Activated CD8-positive, alpha-beta T cell treated with anti-CD3 and anti-CD28 coated beads, Interleukin-2, amount 10 ng/mL, durations not matched to agents 7 days and 5 days (primary cell): ENCODE measurements at places on chromosomes 2 and 18. TPM values are rescaled to one million over a fixed set of nuclear protein-coding genes. Genes with fewer than 3 reads are reported as not detected.
A peak's percentile ranks its signal among the peaks of the same experiment; 100 is the strongest.

- no peaks in the 10 kb centered on the region for H3K4me1 ChIP-seq
- DNase-seq: no peak
- H3K27me3 ChIP-seq: peaks cover 7% of the 10 kb centered on the region
- no peak overlapping the region for H3K27ac ChIP-seq
- no peaks in the 10 kb centered on the region for H3K36me3 ChIP-seq
Measured at GRCh38 chr18:63879709-63880108, 7.8 kb upstream of the SERPINB2 start.

The ZNF396 gene
- 0.32 TPM for total RNA-seq

GRCh38 chr18:24009651-24010333, 4.8 kb upstream of the TTC39C start:
- H3K4me1 ChIP-seq: peaks cover 63% of the 10 kb centered on the region
- DNase-seq: peak; percentile 70
- no peaks in the 10 kb centered on the region for H3K36me3 ChIP-seq
- peak overlapping the region; percentile 49 for H3K4me3 ChIP-seq

DNA sequence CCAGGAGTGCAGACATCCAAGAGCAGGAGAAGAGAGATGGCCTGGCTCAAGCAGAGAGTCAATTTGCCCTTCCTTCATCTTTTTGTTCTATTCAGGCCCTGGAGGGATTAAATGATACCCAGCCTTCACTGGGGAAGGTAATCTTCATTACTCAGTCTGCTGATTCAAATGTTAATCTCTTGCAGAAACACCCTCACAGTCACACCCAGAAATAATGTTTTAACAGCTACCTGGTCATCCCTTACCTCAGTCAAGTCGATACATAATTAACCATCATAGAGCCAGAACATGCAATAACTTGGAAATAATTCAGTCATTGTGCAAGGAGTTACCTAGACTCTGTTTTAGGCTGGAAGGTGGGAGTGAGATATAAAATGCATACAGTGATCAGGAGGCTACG, 163.7 kb upstream of the TNP1 start:
- no peak overlapping the region for H3K27ac ChIP-seq
- H3K4me3 ChIP-seq: no peak overlapping the region
- DNase-seq: no peak
- H3K27me3 ChIP-seq: peaks cover 25% of the 10 kb centered on the region
- H3K4me1 ChIP-seq: no peaks in the 10 kb centered on the region
- H3K36me3 ChIP-seq: no peaks in the 10 kb centered on the region

The PLEK gene
- 4.7 TPM for total RNA-seq

The NEB gene
- total RNA-seq: 0.40 TPM

- no peaks in the 10 kb centered on the region for H3K4me1 ChIP-seq
- H3K27me3 ChIP-seq: no peaks in the 10 kb centered on the region
- H3K36me3 ChIP-seq: no peaks in the 10 kb centered on the region
- no peak for DNase-seq
- H3K4me3 ChIP-seq: no peak overlapping the region
Measured at GRCh38 chr18:79547413-79548076, 132.1 kb upstream of the CTDP1 start.

GRCh38 chr2:178592655-178593054, 112.4 kb downstream of the PLEKHA3 start:
- H3K27me3 ChIP-seq: no peaks in the 10 kb centered on the region
- no peak overlapping the region for H3K27ac ChIP-seq
- DNase-seq: no peak
- H3K4me3 ChIP-seq: no peak overlapping the region

- peak overlapping the region; percentile 84 for H3K4me3 ChIP-seq
- H3K36me3 ChIP-seq: peaks cover 8% of the 10 kb centered on the region
- peak overlapping the region; percentile 35 for H3K27ac ChIP-seq
- DNase-seq: peak; percentile 61
Measured at GRCh38 chr2:39437522-39438296, 624 bp upstream of the MAP4K3 start.

DNA sequence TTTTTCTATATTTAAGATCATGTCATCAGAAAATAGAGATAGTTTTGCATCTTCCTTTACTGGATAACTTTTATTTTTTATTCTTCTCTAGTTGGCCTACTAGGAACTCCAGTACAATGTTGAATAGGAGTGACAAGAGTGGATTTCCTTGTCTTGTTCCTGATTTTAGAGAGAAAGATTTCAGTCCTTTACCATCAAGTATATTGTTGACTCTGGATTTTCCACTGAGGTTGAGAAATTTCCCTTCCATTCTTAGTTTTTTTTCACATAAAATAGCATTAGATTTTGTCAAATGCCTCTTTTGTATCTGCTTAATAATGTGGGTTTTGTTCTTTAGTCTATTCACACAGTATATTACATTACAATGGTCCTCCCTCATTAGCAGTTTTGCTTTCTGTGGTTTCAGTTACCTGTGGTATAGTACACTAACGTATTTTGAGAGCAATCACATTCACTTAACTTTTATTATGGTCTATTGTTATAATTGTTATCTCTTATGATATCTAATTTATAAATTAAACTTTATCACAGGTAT, 105.5 kb downstream of the THADA start:
- H3K36me3 ChIP-seq: peaks cover 6% of the 10 kb centered on the region
- H3K4me3 ChIP-seq: no peak overlapping the region
- no peaks in the 10 kb centered on the region for H3K27me3 ChIP-seq
- H3K27ac ChIP-seq: no peak overlapping the region
- no peaks in the 10 kb centered on the region for H3K4me1 ChIP-seq

- H3K4me1 ChIP-seq: no peaks in the 10 kb centered on the region
- no peak overlapping the region for H3K27ac ChIP-seq
- H3K36me3 ChIP-seq: no peaks in the 10 kb centered on the region
- H3K4me3 ChIP-seq: no peak overlapping the region
- H3K27me3 ChIP-seq: peaks cover 8% of the 10 kb centered on the region
- DNase-seq: no peak
Measured at GRCh38 chr2:72098935-72099334, 48.7 kb downstream of the CYP26B1 start.

- H3K4me3 ChIP-seq: no peak overlapping the region
- H3K27ac ChIP-seq: no peak overlapping the region
- no peak for DNase-seq
- H3K4me1 ChIP-seq: no peaks in the 10 kb centered on the region
Measured at GRCh38 chr18:12086249-12086648, 7.4 kb upstream of the ANKRD62 start.

GRCh38 chr2:132460781-132461180, 44.2 kb downstream of the GPR39 start:
- no peak overlapping the region for H3K27ac ChIP-seq
- H3K4me3 ChIP-seq: no peak overlapping the region
- H3K36me3 ChIP-seq: no peaks in the 10 kb centered on the region
- DNase-seq: no peak
- no peaks in the 10 kb centered on the region for H3K27me3 ChIP-seq

DNA sequence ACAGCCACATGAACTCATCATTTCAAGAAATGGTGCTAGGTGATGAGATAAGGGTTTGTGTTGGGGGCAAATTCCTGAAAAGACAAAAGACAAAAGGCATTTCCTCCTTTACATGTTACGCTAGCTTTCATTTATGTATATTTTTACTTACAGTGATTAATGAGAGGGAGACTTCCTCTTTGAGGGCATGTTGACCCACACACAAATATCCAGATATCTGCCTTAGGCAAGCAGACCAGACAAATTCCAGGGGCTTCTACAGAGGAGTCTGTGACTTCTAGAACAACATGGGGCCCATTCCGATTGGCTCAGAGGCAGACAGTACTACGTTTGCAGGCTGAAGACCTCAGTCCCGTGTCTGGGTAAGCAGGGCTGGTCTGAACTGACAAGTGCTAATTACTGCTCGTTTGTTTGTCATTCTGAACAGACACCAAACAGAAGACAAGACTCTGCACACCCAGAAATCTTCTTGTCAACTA, 74.8 kb upstream of the ST6GAL2 start:
- no peak overlapping the region for H3K4me3 ChIP-seq
- H3K27ac ChIP-seq: no peak overlapping the region
- no peaks in the 10 kb centered on the region for H3K27me3 ChIP-seq
- no peak for DNase-seq

DNA sequence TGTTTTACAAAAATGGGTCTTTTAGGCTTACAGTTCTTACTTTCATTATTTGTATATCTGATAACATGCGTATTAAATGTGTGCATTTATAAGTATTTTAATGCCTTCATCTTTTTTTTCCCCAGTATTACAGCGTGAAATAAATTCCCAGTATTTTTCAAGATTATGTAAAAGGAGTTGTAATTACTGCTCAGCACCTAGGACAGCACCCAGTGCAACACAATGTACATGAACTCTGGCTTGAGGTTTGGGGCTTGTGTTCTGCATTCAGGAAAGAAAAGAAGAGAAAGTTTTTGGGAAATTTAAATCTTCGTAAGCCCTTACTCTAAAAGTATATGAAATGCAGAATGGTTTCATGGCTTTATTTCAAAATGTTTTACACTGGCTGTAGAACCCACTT, 16.7 kb downstream of the ZNF638 start:
- no peaks in the 10 kb centered on the region for H3K27me3 ChIP-seq
- DNase-seq: peak; percentile 31
- no peak overlapping the region for H3K4me3 ChIP-seq
- H3K27ac ChIP-seq: no peak overlapping the region
- peaks cover 11% of the 10 kb centered on the region for H3K4me1 ChIP-seq
- peaks cover 49% of the 10 kb centered on the region for H3K36me3 ChIP-seq

The RAB6C gene
- total RNA-seq: not detected

The RGPD8 gene
- 7.8 TPM for total RNA-seq

DNA sequence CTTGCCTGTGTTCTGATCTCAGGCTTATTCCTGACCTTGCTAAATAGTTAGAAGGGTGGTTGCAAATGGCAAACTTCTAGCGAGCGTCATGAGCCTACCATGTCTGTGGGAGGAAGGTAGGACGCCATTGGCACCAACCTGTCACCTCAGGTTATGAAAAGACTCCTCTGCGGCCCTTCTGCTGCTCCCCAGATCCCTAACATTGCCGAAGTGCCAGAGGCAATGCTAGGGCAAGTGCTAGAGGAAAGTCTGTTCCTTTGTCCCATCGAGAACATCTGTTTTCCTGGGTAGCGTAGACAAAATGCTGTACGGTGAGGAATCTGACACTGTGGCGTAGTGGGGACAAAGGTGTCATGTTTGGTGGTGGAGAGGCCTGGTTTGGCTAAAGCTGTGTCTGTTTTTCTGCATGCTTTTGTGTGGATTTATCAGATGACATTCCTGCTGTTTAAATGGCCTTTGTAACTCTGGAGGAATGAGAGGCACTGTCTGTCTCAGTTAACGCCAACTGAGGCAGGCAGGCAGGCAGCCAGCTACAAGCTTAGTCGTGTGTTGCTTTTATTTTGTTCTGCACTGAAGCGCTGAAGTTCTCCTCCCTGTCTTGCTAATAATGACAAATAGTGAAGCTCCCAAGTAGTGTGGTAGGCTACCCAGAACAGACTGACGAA, 94.1 kb downstream of the PRPF40A start:
- H3K27ac ChIP-seq: no peak overlapping the region
- H3K27me3 ChIP-seq: peaks cover 7% of the 10 kb centered on the region
- no peak overlapping the region for H3K4me3 ChIP-seq
- no peaks in the 10 kb centered on the region for H3K4me1 ChIP-seq

The AGXT gene
- total RNA-seq: not detected

GRCh38 chr2:43110442-43110871, 115.9 kb downstream of the ZFP36L2 start:
- H3K27ac ChIP-seq: no peak overlapping the region
- H3K36me3 ChIP-seq: peaks cover 14% of the 10 kb centered on the region
- H3K4me1 ChIP-seq: peaks cover 5% of the 10 kb centered on the region
- H3K27me3 ChIP-seq: no peaks in the 10 kb centered on the region

- DNase-seq: no peak
- no peaks in the 10 kb centered on the region for H3K4me1 ChIP-seq
- no peaks in the 10 kb centered on the region for H3K36me3 ChIP-seq
- no peaks in the 10 kb centered on the region for H3K27me3 ChIP-seq
- no peak overlapping the region for H3K27ac ChIP-seq
Measured at GRCh38 chr2:81481242-81481993, 1176.9 kb upstream of the LRRTM1 start.

The CDC42EP3 gene
- 33.2 TPM for total RNA-seq

GRCh38 chr2:42360493-42360889, 526 bp downstream of the COX7A2L start:
- peaks cover 22% of the 10 kb centered on the region for H3K36me3 ChIP-seq
- no peak for DNase-seq
- peaks cover 41% of the 10 kb centered on the region for H3K4me1 ChIP-seq
- peak overlapping the region; percentile 81 for H3K4me3 ChIP-seq
- peak overlapping the region; percentile 99 for H3K27ac ChIP-seq
- no peaks in the 10 kb centered on the region for H3K27me3 ChIP-seq

DNA sequence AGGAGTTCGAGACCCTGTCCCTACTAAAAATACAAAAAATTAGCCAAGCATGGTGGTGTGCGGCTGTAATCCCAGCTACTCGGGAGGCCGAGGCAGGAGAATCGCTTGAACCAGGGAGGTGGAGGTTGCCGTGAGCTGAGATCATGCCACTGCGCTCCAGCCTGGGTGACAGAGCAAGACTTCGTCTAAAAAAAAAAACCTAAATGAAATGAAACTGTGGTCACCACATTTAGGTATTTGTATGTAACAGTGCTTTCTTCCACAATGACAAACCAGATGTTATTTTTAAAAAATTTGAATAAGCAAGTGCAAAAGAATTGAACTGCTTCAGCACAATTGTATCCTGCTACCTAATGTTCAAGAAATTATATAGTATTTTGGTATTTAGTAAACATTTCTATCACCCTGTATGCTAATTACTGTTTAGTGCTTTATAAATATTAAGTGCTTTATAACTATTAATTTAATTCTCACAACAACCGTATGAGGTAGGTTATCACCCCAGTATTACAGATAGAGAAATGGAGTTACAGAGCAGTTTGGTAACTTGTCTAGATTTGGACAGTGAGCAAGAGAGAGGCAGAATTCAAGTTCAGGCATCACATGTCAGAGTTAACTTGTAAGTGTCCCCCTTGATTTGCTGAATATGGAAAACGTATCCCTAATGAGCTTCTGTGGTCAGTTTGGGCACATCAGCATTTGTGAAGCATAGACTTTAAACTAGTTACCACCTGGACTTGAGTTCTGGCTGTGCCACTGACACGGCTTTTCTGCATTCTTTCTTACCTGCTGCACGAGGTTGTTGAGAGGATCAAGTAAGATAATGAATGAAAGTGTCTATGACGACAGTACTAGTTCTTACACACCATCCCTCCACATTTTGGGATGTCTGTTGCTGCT, 14.4 kb downstream of the PHLPP1 start:
- no peaks in the 10 kb centered on the region for H3K27me3 ChIP-seq
- no peaks in the 10 kb centered on the region for H3K4me1 ChIP-seq
- DNase-seq: no peak
- no peak overlapping the region for H3K4me3 ChIP-seq
- H3K36me3 ChIP-seq: peaks cover 2% of the 10 kb centered on the region

The LAMA1 gene
- total RNA-seq: not detected

- no peak overlapping the region for H3K27ac ChIP-seq
- no peak for DNase-seq
- H3K4me1 ChIP-seq: no peaks in the 10 kb centered on the region
- H3K27me3 ChIP-seq: no peaks in the 10 kb centered on the region
Measured at GRCh38 chr18:43009674-43010073, 105.8 kb downstream of the RIT2 start.

- no peak for DNase-seq
Measured at GRCh38 chr2:121819846-121820245, 64.4 kb downstream of the TSN start.

- H3K4me3 ChIP-seq: no peak overlapping the region
- H3K4me1 ChIP-seq: peaks cover 10% of the 10 kb centered on the region
- H3K27me3 ChIP-seq: no peaks in the 10 kb centered on the region
- no peak for DNase-seq
Measured at GRCh38 chr2:7043690-7044089, 126.5 kb downstream of the RNF144A start.
